ENCODE measurements at places on chromosomes 5 and 9.

- H3K4me3 ChIP-seq = no peak overlapping the region
- H3K27ac ChIP-seq = no peak overlapping the region
- no peak for DNase-seq
- H3K36me3 ChIP-seq = no peaks in the 10 kb centered on the region
Measured at GRCh38 chr9:88689509-88690298, 154.7 kb downstream of the NXNL2 start.

GRCh38 chr5:83199126-83199525 lies 121.8 kb downstream of the XRCC4 start:
- DNase-seq = no peak
- H3K27ac ChIP-seq = no peak overlapping the region
- no peaks in the 10 kb centered on the region for H3K4me1 ChIP-seq
- H3K36me3 ChIP-seq = no peaks in the 10 kb centered on the region
- no peaks in the 10 kb centered on the region for H3K27me3 ChIP-seq
- no peak overlapping the region for H3K4me3 ChIP-seq

DNA sequence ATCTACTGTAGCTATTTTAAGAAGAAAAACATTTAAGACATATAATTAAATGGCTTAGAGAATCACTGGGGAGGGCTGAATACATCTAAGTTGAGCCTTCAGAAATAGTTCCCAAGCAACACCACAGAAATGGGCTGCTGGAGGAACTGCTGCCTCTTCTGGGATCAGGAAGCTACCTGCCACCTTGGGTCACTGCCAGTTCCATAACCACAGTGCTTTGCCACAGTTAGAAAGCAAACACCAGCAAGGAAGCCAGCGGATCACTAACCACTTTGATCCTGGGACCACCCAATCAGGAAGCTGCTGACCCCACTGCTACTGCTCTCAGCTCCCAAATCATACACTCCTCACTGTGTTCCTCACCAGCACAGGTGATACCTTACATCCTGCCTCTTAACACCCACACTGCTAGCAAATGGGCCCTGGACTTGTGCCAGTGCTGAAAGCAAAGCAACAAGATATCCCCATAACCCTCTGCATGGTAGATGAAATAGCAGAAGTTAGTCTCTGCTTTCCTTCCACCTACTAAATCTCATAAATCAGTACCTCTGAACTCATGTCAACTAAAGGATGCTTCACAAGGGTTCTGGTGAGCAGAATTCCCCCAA lies 346.9 kb downstream of the DEPDC1B start:
- DNase-seq = no peak
- no peak overlapping the region for H3K4me3 ChIP-seq
- H3K27me3 ChIP-seq = no peaks in the 10 kb centered on the region

- no peaks in the 10 kb centered on the region for H3K36me3 ChIP-seq
- no peak overlapping the region for H3K4me3 ChIP-seq
- no peak for DNase-seq
- H3K27ac ChIP-seq = no peak overlapping the region
- H3K27me3 ChIP-seq = no peaks in the 10 kb centered on the region
Measured at GRCh38 chr5:72007336-72008111, 99.8 kb upstream of the MAP1B start.

- no peak overlapping the region for H3K27ac ChIP-seq
- no peaks in the 10 kb centered on the region for H3K36me3 ChIP-seq
- no peak for DNase-seq
- H3K4me1 ChIP-seq = no peaks in the 10 kb centered on the region
Measured at GRCh38 chr5:143111799-143112198, 291.7 kb downstream of the NR3C1 start.

- no peaks in the 10 kb centered on the region for H3K36me3 ChIP-seq
- no peaks in the 10 kb centered on the region for H3K27me3 ChIP-seq
- DNase-seq = no peak
Measured at GRCh38 chr5:132310141-132310834, 16.1 kb downstream of the SLC22A4 start.

- no peaks in the 10 kb centered on the region for H3K27me3 ChIP-seq
- H3K4me3 ChIP-seq = no peak overlapping the region
- H3K27ac ChIP-seq = no peak overlapping the region
- no peak for DNase-seq
- no peaks in the 10 kb centered on the region for H3K36me3 ChIP-seq
Measured at GRCh38 chr9:111106202-111106601, 67.9 kb upstream of the LPAR1 start.

Data from right lobe of liver (tissue), 6 donors.